ENCODE measurements at places on chromosomes 2 and 18. TPM values are rescaled to one million over a fixed set of nuclear protein-coding genes. Genes with fewer than 3 reads are reported as not detected.

The STPG4 gene
- not detected for total RNA-seq

The PJVK gene
- total RNA-seq: 1.0 TPM

The UGT1A3 gene
- total RNA-seq: not detected

The MAPK4 gene
- 26.9 TPM for total RNA-seq

The CD28 gene
- total RNA-seq: 0.75 TPM

The LOXL3 gene
- 3.6 TPM for total RNA-seq

The RFX8 gene
- total RNA-seq: not detected

The INHBB gene
- 8.2 TPM for total RNA-seq

DNA sequence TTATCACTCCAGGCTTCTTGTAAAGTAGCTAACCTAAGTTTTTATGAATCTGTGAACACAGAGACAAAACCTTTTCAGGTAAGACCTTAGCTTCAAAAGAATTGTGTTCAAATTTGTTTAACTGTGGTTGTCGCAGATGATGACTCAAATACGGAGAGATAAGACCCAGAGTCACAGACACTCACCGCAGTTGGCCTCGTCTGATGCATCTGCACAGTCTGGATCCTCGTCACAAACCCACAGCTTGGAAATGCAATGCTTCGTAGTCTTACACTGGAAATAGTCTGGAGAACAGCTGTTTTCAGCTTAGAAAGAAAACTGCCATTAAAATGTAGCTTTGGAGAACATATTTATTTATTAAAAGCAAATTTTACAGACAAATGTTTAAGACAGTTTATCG, 1662.1 kb upstream of the NXPH2 start:
- DNase-seq: no peak

DNA sequence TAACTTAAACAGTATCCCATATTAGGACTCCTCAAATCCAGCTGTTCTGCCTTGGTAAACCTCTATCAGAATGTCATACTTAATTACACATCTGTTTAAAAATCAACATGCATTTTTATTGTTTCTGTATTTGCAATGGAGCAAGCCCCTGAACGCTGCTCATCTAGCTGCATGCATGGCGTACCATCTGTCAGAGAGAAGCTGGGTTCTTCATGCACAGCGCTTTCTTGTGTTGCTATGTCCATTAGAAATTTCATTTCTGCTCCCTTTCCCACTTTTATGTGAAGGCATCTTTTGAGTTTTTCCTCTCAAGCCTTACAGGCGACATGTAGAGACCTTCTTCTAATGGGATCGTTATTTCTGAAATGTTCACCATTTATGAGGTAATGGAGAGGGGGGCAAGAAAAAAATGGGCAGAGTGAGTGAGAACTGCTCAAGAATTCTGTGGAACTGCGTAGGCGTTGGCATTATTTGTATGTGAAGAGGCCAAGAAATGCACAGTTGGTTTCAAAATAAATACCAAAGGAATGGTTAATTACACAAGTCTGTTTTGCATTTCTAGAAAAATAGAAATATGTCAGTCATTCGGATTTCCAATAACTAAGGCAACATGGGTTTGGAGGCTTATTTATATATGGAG, 31.6 kb downstream of the INSIG2 start:
- no peak for DNase-seq

DNA sequence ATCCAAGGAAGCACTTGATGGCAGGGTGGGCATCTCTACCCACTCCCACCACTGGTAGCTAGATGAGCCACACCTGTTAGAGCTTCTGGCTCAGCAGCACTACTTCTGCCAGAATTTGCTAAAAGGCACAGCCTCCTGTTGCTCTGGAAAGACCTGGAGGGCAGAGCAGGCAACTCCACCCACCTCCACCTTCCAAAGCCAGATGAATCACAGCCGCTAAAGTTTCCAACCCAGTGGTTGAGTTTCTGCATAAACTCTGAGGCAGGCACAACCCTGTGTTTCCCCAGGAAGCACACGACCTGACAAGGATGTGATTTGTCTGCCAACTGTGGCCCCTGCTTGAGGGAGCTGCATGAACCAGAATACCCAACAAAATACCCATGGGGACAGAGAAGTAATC, 111.6 kb upstream of the GCFC2 start:
- DNase-seq: no peak

DNA sequence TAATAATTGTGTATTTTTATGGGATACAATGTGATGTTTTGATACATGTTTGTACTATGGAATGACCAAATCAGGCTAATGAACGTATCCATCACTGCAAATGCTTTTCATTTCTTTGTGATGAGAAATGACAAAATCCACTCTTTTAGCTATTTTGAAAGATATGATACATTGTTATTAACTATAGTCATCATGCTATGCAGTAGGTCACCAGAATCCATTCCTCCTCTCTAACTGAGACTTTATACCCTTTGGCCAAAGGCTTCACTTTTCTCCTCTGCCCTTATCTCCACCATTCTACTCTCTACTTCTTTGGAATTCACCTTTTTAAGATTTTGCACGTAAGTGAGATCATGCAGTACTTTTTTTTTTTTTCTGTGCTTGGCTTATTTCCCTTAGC, 44.5 kb upstream of the TMEM17 start:
- DNase-seq: no peak

GRCh38 chr2:99926986-99927385, 215.4 kb downstream of the AFF3 start:
- no peak for DNase-seq

DNA sequence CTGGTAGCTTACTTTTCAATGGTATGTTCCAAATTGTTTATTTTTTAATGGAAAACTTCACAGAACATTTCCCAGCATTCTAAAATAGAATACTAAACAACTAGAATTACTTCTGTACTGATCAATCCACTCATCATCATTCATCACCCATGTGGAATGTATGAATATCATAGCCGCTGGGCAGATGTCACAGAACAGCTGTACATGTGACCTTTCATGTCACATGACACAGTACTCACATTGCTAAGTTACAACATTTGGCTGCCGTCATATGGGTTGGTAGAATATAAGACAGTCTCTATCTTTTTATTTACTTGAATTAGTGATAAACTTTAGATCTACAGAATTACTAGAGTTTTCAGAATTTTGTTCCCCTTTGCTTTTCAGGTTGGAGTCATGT, 387.6 kb downstream of the ZEB2 start:
- DNase-seq: no peak

- DNase-seq: peak; percentile 43
Measured at GRCh38 chr18:11497585-11497984, 111.8 kb upstream of the SLC35G4 start.

- no peak for DNase-seq
Measured at GRCh38 chr2:135052997-135053474, 944 bp downstream of the RAB3GAP1 start.

All from Right ventricle myocardium superior (tissue), 1 donor.